ENCODE measurements at places on chromosomes 5 and 9.

- DNase-seq: no peak
Measured at GRCh38 chr9:111559000-111559610, 34.1 kb downstream of the ZNF483 start.

GRCh38 chr9:88553350-88553749 is 18.4 kb downstream of the NXNL2 start:
- no peak for DNase-seq

DNA sequence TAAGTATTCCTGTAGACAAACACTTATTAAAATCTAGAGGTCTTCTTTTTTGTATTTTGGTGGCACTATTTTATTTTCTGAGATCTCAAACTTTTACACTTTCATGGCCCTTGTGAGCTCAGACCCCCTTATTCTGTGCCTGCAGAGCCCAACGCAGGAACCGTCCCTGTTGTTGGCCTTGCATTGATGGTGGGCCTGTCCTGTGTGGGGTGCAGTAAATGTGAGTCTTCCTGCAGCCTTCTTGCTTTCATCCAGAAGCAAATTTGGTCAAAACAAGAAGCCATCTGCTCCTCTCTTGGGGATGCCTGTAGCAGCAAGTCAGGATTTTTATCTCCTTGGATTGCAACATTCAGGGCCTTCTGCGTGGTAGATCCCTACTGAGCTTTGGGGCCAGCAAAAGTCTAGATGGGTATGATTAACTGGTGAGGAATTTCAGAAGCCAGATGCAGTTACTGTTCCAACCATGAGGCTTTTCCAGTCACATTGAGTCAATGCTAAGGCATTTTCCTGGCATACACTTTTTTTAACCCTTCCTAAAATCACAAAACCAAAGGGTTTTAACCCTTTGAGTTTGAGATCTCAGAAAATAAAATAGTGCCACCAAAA is 31.7 kb downstream of the BASP1 start:
- DNase-seq: no peak

DNA sequence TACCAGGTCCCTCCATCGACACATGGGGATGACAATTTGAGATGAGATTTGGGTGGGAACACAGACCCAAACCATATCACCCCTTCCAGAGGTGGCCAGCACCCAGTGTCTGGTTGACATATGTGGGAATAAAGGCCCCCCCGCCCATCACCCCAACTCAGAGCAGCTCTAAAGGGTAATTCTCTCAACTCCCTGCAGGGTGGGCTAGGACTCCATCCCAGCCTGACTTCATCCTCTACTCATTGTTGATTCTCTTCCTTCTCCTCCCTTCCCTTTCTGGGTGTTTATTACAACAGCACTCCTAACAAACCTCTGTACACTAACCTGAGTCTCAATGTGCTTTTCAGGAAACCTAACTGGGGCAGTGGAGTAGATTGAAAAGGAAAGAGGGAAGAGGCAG is 339.9 kb downstream of the ACTL7B start:
- no peak for DNase-seq

- no peak for DNase-seq
Measured at GRCh38 chr5:172722327-172722815, 48.6 kb downstream of the DUSP1 start.

GRCh38 chr5:25516141-25516540 is 871.4 kb upstream of the CDH10 start:
- DNase-seq: no peak

GRCh38 chr5:57859626-57860025 is 377.0 kb upstream of the ACTBL2 start:
- no peak for DNase-seq

DNA sequence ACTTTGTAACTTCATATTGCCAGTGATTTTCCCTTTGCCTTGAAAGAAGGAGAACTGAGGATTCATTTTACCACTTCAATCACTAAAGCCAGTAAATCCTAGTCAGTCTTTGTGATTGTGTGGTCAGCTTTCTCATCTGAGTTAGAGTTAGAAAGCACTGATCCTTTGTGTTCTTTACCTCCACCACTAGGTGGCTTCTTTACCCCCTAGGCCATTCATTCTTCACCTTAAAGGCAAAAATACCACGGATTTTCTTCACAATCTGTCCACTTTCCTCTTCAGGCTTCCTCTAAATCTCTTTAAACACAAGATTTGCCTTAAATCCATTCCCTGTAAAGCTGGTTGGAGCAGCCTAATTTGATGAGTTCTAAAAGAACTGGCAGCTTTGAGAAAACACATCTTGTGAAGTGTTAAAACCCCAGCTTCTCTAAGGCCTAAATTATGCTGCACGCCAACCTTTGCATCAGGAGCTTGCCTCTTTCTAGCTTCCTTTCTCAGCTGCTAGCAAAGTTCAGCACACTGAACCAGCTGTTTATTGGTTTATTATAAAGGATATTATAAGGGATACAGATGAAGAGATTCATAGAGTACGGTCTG is 20.4 kb downstream of the BDP1 start:
- DNase-seq: no peak

GRCh38 chr5:57249265-57249874 is 75.5 kb downstream of the GPBP1 start:
- no peak for DNase-seq

DNA sequence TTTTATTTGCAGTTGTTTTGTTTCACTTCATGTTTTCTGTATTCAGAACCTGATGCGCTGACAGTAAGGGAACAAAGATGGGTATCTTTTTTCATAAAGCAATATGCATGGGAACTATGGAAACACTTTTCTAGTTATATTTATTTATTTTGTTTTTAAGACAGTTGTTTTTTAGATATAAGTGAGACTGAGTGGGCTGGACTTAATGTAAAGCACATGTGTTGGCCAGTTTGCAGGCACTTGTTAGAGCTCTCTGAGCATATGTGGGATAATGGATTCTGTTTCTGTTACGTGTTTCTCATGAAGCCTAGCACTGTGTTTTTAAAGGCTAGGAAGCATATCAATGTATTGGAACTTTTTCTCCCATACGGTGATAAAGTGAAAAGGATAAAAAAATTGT is 164.1 kb downstream of the PRR16 start:
- DNase-seq: no peak

DNA sequence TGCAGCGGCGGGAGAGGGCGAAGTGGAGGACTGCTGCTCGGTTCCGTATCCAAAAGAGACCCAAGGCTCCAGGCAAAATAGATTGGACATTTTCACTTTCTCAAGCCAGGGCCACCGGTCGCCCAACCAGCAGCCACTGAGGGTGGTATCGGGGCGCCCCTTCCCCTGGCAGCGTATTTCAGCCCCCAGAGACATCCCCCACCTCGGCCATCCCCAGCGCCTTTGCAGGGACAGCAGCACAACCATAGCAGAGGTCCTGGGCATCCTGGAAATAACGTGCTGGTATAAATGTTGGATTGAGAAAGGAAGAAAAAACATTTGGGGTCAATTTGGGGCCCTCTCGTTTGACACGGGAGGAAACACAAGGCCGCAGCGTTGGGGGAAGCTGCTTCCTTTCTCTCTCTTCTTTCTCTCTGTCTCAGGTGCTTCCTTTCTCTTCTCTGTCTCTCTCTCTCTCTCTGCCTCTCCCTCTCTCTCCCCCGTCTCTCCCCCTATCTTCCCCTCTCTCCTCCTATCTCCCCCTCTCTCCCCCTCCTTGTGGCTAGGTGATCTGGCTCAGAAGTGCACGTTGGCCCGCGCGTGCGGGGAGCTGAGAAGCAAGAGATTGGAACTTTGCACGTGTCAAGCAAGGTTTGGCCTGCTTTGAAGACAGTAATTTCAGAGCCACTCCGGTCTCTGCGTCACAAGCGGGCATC is 624 bp upstream of the RETREG1 start:
- no peak for DNase-seq

DNA sequence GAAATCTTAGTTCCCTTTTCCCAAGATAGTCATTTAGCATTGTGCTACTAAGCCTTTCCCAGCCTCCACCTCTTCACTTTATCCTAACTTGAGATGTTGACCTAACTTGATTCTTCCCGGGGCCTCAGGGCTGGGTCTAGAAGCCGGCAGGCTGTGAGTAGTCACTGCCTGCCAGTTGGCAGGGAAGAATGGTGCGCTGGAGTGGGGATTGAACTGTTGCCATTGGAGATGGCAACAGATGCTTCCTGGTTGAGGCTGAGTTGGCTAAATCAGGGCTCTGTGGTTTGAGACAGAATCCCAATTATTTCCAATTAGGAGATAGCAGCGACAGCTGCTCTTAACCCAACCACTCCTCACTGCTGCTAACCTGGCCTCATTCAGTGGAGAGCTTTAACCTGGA is 343.1 kb downstream of the BRINP1 start:
- DNase-seq: no peak

DNA sequence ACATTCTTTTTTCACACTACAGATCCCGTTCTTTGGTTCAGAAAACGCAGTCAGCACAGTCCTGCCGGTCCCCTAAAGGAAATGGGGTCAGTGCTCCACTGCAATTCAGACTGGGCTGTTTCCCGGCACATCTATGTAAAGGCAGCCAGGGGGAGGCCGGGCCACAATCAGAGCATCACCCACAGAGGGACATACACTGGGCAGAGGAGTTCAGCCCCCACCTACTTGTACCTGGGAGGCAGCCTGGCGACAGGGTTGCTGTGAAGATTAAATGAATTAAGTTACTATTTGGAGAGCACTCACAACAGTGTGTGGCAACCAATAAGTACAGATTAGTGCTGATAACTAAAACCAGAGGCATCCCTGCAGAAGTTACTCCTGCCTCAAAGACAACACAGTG is 4.5 kb downstream of the PTPN3 start:
- DNase-seq: no peak

- no peak for DNase-seq
Measured at GRCh38 chr5:17854901-17855300, 220.6 kb downstream of the TAF11L14 start.

DNA sequence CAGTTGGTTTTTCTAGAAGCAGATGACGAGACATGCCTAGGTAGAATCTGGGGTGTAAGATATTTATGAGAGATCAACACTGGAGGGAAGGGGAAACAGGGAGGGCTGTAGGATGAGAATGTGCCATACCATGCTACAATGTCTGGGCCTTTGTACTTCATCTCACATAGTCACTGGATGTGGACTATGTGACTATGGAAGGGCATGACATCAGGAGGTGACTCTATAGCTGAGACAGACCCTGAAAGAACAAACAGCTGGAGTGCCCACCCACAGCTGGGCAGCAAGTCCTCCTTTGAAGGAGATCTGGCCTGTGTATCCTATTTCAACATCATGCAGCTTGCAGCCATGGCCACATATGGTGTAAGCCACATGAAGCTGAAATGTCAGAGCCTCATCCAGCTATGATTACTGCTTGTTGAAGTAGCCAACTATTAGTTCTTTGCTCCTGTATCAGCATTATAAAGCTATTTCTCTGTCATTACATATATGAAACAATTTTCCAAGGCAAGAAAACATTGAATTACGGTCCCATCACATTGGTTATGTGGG is 46.2 kb upstream of the KIF2A start:
- no peak for DNase-seq

- DNase-seq: no peak
Measured at GRCh38 chr9:135299651-135300345, 179.8 kb upstream of the PPP1R26 start.

- DNase-seq: no peak
Measured at GRCh38 chr9:5510360-5510931, at the start of gene PDCD1LG2. TSS of gene PDCD1LG2 (plus strand) at chr9:5510531. CDS start at chr9:5522547, 12,016 bp downstream.

Data from NCI-H187 treated with DMSO at 0.1 percent for 48 hours (cell line).